ENCODE measurements at places on chromosomes 12 and 14. TPM values are rescaled to one million over a fixed set of nuclear protein-coding genes. Genes with fewer than 3 reads are reported as not detected.

RBM25 gene
- 93.5 TPM for polyA plus RNA-seq

TAS2R9 gene
- polyA plus RNA-seq = not detected

CLEC7A gene
- polyA plus RNA-seq = 2.2 TPM

PWP1 gene
- polyA plus RNA-seq = 33.8 TPM

SERPINA9 gene
- polyA plus RNA-seq = not detected

NANOG gene
- not detected for polyA plus RNA-seq

ZFYVE1 gene
- polyA plus RNA-seq = 11.6 TPM

CLEC4D gene
- not detected for polyA plus RNA-seq

ACOT6 gene
- not detected for polyA plus RNA-seq

- peak overlapping the region; percentile 9 for H3K27ac ChIP-seq
- DNase-seq = peak; percentile 80
- H3K27me3 ChIP-seq = no peaks in the 10 kb centered on the region
Measured at GRCh38 chr12:52539083-52539820, 13.7 kb downstream of the KRT71 start.

GRCh38 chr12:5391653-5392052 lies 40.3 kb upstream of the NTF3 start:
- DNase-seq = no peak
- no peak overlapping the region for H3K4me3 ChIP-seq
- H3K4me1 ChIP-seq = peaks cover 9% of the 10 kb centered on the region
- H3K27ac ChIP-seq = no peak overlapping the region

GRCh38 chr12:21521541-21521940 lies 4.6 kb upstream of the SPX start:
- H3K27me3 ChIP-seq = no peaks in the 10 kb centered on the region
- no peaks in the 10 kb centered on the region for H3K4me1 ChIP-seq
- H3K4me3 ChIP-seq = no peak overlapping the region
- no peak overlapping the region for H3K27ac ChIP-seq
- no peaks in the 10 kb centered on the region for H3K36me3 ChIP-seq
- no peak for DNase-seq

- no peaks in the 10 kb centered on the region for H3K4me1 ChIP-seq
- no peak overlapping the region for H3K27ac ChIP-seq
- no peak overlapping the region for H3K4me3 ChIP-seq
- H3K27me3 ChIP-seq = no peaks in the 10 kb centered on the region
Measured at GRCh38 chr12:78721906-78722305, 142.7 kb upstream of the SYT1 start.

DNA sequence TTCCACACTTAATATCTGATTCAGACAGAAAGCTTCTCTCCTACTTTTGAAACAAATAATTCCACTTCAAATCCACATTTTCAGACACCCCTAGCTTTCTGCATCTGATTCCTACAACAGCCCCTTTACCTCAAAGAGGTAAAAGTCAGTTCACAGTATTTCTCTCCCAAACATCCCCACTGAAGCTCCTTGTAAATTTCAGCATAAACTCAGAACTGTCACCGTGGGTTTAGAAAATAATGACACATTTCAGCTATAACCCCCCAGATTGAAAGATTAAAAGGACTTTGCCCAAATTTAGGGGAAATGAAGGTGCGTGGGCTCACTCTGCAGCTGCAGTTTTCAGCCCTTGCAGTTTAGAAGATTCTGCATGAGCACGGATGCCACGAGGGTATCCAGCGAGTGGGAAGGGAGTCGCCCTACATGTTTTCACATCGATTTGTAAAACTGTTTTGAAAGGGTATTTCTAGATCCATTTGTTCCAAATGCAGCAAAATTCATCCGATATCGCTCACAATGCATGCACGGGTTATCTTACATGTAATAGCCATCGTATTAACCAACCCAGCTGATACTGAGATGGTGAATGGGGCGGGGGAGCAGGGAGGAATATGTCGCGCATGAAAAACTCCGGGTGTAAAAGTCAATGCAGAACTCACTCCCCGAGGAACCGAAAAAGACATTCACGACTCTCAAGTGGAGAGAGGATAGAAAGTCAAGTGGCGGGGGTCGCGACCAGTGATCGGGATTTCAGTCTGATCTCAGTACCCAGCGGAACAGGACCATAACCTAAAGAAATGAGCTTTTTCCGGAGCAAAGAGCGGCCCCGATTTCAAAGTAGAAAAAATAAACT lies 5.0 kb upstream of the CCND2 start:
- H3K36me3 ChIP-seq = no peaks in the 10 kb centered on the region
- peak overlapping the region; percentile 52 for H3K4me3 ChIP-seq
- H3K4me1 ChIP-seq = peaks cover 36% of the 10 kb centered on the region
- DNase-seq = no peak
- H3K27ac ChIP-seq = peak overlapping the region; percentile 84

DNA sequence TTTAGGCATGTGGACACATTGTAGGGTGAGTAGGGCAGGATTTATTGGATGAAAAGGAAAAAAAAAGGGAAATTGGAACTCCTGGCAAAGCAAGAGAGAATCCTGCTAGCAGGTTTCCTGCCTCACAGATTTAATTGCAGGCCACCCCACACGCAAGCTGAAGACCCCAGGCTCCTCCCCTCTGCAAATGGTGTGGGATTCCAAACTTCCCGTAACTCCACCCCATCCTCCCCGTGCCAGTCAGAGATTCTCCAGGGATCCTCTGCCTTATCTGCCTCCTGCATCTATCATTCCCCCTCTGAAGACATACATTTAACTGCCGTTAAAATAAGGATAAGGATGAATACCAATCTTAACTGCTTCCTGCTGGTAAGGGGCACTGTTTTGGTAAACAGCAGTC lies 249.8 kb upstream of the GARIN2 start:
- DNase-seq = no peak
- no peaks in the 10 kb centered on the region for H3K4me1 ChIP-seq
- H3K4me3 ChIP-seq = no peak overlapping the region
- no peaks in the 10 kb centered on the region for H3K27me3 ChIP-seq
- no peak overlapping the region for H3K27ac ChIP-seq

DNA sequence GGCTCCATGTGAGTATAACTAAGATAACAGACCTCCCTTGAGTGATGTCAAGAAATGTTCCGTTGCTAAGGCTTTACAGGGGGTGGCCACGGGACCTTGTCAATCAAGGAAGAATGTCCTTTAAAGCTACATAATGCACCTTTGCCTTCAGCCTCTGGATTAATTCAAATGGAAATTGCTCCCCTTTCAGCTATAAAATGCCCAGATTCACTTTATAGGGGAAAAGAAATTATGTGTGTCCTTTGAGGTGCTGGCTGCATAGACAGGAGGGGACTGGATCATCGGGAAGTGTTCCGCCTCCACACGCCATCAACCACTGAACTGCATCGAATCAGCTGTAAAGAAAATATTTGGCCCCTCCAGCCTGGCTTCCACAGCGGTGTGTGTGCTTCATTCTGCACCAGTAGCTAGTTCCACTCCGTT lies 415.4 kb downstream of the DPF3 start:
- H3K27me3 ChIP-seq = no peaks in the 10 kb centered on the region
- DNase-seq = no peak
- no peaks in the 10 kb centered on the region for H3K36me3 ChIP-seq
- H3K4me1 ChIP-seq = peaks cover 12% of the 10 kb centered on the region
- H3K27ac ChIP-seq = no peak overlapping the region

GRCh38 chr12:10998204-10998603 lies at the start of gene TAS2R20:
TAS2R20 (minus strand) TSS chr12:10998304; CDS start chr12:10997875, 429 bp downstream.
- H3K27me3 ChIP-seq = no peaks in the 10 kb centered on the region
- H3K27ac ChIP-seq = no peak within 1 kb of the TSS
- no peak for DNase-seq

DNA sequence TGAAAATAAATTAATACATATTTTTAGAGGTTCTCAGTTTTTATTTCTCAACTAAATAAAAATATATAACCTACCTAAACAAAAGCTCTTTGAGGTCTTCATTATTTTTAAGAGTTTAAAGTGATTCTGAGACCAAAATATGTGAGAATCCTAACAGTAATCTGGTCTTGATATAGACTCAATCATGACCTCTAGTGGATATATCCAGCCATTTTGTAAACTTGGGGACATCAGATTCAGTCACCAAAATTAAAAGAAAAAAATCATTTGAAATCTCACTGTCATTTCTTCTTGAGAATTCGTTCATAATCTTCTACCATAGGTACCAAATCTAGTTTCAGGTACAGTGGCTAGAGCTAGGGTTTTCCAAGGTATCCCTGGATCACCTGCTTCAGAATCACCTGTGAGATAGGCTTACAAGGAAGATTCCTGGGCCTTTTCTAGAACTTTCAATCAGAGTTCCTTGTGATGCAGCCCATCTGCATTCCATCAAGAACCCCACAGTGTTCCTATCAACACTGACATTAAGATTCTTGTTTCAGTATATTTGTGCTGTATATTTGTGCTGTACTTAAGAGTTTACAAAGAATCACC lies 214.9 kb downstream of the ADAMTS20 start:
- peak; percentile 64 for DNase-seq
- no peaks in the 10 kb centered on the region for H3K4me1 ChIP-seq
- no peaks in the 10 kb centered on the region for H3K27me3 ChIP-seq
- H3K4me3 ChIP-seq = no peak overlapping the region
- no peaks in the 10 kb centered on the region for H3K36me3 ChIP-seq

GRCh38 chr14:76056128-76056527 lies 70.6 kb downstream of the IFT43 start:
- H3K27ac ChIP-seq = no peak overlapping the region
- H3K36me3 ChIP-seq = peaks cover 13% of the 10 kb centered on the region
- no peak overlapping the region for H3K4me3 ChIP-seq
- DNase-seq = no peak
- H3K4me1 ChIP-seq = no peaks in the 10 kb centered on the region

GRCh38 chr12:26954027-26954426 lies 15.8 kb downstream of the FGFR1OP2 start:
- H3K36me3 ChIP-seq = peaks cover 12% of the 10 kb centered on the region
- H3K27me3 ChIP-seq = no peaks in the 10 kb centered on the region
- H3K4me1 ChIP-seq = no peaks in the 10 kb centered on the region
- no peak for DNase-seq
- H3K4me3 ChIP-seq = no peak overlapping the region

- no peaks in the 10 kb centered on the region for H3K4me1 ChIP-seq
- DNase-seq = no peak
- no peak overlapping the region for H3K27ac ChIP-seq
- H3K27me3 ChIP-seq = no peaks in the 10 kb centered on the region
- no peak overlapping the region for H3K4me3 ChIP-seq
- peaks cover 23% of the 10 kb centered on the region for H3K36me3 ChIP-seq
Measured at GRCh38 chr14:102711946-102712345, 65.3 kb upstream of the TRAF3 start.

DNA sequence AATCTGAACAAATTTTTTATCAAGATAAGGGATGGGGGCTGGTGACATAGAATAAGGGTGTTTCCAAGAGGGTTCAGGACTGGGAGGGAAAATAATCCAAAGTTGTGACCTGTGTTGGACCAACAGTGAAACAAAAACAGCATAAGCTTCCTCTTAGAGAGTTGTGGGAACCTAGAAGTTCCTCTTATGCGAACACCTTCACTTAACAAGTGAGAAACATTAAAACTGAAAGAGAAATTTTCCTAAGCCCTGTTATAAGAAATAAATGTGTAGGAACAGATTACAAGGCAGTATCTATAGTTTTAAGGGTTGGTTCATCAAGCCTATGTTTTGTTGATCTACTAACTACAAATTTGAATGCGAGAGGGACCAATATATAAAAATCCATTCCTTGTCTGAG lies 58.4 kb downstream of the LLPH start:
- H3K36me3 ChIP-seq = no peaks in the 10 kb centered on the region
- H3K4me1 ChIP-seq = no peaks in the 10 kb centered on the region
- no peak overlapping the region for H3K4me3 ChIP-seq
- no peak overlapping the region for H3K27ac ChIP-seq
- no peaks in the 10 kb centered on the region for H3K27me3 ChIP-seq

- no peak for DNase-seq
- no peak overlapping the region for H3K27ac ChIP-seq
- no peak overlapping the region for H3K4me3 ChIP-seq
- peaks cover 17% of the 10 kb centered on the region for H3K4me1 ChIP-seq
Measured at GRCh38 chr14:105023791-105024480, 3.1 kb upstream of the CDCA4 start.

- no peak overlapping the region for H3K27ac ChIP-seq
- no peaks in the 10 kb centered on the region for H3K27me3 ChIP-seq
- DNase-seq = no peak
Measured at GRCh38 chr12:41968599-41968998, 176.1 kb downstream of the GXYLT1 start.

DNA sequence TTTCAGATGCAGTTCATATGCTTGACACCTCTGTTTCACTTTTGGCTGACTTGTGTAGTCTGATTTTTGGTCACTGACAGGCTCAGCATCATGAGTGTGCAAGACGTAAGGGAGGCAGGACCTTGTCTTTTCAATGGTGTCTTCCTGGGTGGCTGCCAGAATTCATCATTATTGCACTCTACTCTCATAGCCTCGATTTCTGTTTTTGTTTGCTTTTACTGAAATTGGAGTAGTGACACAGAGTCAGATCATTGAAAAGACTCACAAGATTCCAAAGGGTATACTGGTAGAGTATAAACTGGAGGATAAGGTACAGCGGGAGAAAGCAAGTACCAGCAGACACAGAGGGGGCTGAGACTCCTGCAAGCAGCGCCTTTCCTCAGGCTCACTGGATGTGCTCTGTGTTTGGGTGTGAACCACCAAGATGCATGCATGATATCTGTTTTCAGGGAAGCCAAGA lies 126.3 kb upstream of the FGD4 start:
- no peak for DNase-seq
- no peaks in the 10 kb centered on the region for H3K27me3 ChIP-seq
- no peak overlapping the region for H3K27ac ChIP-seq
- H3K36me3 ChIP-seq = no peaks in the 10 kb centered on the region

GRCh38 chr12:60201891-60202290 lies 606.1 kb downstream of the SLC16A7 start:
- H3K27me3 ChIP-seq = no peaks in the 10 kb centered on the region
- no peak for DNase-seq
- H3K4me1 ChIP-seq = no peaks in the 10 kb centered on the region
- no peaks in the 10 kb centered on the region for H3K36me3 ChIP-seq
- H3K27ac ChIP-seq = no peak overlapping the region
